ENCODE measurements at places on chromosomes 5 and 9.
A peak's percentile ranks its signal among the peaks of the same experiment; 100 is the strongest.

DNA sequence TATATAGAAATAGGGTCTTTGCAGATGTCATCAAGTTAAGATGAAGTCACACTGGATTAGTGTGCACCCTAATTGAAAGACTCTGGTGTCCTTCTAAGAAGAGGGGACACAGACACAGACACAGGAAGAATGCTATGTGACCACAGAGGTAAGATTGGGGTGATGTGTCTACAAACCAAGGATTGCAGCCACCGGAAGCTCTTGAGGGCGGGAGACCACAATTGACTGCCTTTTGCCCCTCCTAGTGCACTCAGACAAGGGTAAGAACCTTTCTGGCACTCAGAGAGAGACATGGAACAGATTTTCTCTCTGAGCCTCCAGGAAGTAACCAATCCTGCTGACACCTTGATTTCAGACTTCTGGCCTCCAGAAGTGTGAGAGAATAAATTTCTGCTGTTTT, 51.2 kb upstream of the ARAP3 start:
- no peaks in the 10 kb centered on the region for H3K36me3 ChIP-seq
- H3K27ac ChIP-seq = no peak overlapping the region
- no peak for DNase-seq
- H3K27me3 ChIP-seq = no peaks in the 10 kb centered on the region
- no peaks in the 10 kb centered on the region for H3K4me1 ChIP-seq

DNA sequence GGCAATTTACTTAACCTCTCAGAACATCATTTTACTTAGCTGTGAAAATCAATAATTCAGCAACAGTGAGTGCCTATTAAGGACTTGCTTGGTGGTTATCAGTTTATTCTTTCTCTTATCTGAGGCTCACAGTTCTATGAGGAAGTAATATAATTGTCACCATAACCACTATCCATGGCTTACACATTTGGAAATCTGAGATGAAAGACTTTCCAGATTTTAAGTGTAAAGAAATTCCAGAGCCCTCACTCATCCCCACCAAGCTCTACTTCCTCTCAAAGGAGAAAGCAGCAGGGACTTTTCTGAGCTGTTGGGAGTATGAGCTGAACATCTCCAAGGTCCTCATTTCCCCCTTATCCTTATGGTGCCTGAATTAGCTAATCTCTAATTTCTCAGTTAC, 321.5 kb downstream of the FBXL7 start:
- H3K27me3 ChIP-seq = no peaks in the 10 kb centered on the region
- no peak overlapping the region for H3K4me3 ChIP-seq
- no peaks in the 10 kb centered on the region for H3K36me3 ChIP-seq
- H3K4me1 ChIP-seq = no peaks in the 10 kb centered on the region
- no peak overlapping the region for H3K27ac ChIP-seq

DNA sequence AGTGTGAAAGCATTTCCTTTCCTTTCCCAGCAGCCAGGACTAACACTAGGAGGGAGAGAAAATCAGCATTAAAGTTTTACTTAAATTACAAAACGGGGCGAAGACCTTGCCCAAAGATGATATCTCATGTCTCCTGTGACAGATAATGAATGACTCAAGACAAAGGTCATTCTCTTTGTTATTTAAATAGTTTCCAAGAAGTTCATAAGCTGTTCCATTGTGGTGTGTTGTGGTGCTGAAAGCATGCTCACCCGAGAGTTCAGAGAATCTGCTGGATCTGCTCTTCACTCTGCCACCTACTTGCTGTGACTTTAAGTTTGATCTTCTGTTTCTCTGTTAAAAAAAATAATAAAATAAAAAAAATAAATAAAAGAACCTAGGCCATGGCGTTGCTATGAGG, 265.9 kb upstream of the NR4A3 start:
- no peak overlapping the region for H3K27ac ChIP-seq
- H3K36me3 ChIP-seq = no peaks in the 10 kb centered on the region
- H3K4me3 ChIP-seq = no peak overlapping the region
- no peaks in the 10 kb centered on the region for H3K4me1 ChIP-seq
- DNase-seq = no peak

DNA sequence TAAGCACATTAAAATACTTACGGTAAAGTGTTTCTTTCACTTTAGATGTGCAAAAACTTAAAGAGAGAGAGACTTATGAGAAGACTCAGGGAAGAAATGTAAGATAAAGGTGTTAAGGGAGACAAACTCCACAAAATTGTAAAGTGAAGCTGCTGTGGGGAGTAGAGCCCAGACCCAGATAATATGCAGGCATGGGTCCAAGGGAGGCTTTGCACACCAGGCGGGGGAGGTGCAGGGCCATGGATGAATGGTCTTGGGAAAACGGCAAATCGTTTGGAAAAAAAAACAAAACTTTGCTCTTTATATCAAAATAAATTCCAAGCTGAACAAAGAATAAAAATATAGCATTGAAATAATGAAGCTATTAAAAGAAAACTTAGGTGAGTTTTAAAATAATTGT, 9.1 kb downstream of the SYK start:
- no peak overlapping the region for H3K27ac ChIP-seq
- peaks cover 66% of the 10 kb centered on the region for H3K4me1 ChIP-seq
- H3K36me3 ChIP-seq = no peaks in the 10 kb centered on the region
- no peak overlapping the region for H3K4me3 ChIP-seq
- DNase-seq = no peak

GRCh38 chr9:109063760-109064159, 50.5 kb upstream of the CTNNAL1 start:
- H3K36me3 ChIP-seq = peaks cover 77% of the 10 kb centered on the region
- no peak overlapping the region for H3K27ac ChIP-seq
- no peaks in the 10 kb centered on the region for H3K27me3 ChIP-seq
- DNase-seq = no peak
- no peaks in the 10 kb centered on the region for H3K4me1 ChIP-seq
- no peak overlapping the region for H3K4me3 ChIP-seq

GRCh38 chr5:13278148-13278547, 666.3 kb downstream of the DNAH5 start:
- H3K4me1 ChIP-seq = no peaks in the 10 kb centered on the region
- no peak for DNase-seq
- no peak overlapping the region for H3K27ac ChIP-seq
- no peaks in the 10 kb centered on the region for H3K27me3 ChIP-seq
- H3K4me3 ChIP-seq = no peak overlapping the region

DNA sequence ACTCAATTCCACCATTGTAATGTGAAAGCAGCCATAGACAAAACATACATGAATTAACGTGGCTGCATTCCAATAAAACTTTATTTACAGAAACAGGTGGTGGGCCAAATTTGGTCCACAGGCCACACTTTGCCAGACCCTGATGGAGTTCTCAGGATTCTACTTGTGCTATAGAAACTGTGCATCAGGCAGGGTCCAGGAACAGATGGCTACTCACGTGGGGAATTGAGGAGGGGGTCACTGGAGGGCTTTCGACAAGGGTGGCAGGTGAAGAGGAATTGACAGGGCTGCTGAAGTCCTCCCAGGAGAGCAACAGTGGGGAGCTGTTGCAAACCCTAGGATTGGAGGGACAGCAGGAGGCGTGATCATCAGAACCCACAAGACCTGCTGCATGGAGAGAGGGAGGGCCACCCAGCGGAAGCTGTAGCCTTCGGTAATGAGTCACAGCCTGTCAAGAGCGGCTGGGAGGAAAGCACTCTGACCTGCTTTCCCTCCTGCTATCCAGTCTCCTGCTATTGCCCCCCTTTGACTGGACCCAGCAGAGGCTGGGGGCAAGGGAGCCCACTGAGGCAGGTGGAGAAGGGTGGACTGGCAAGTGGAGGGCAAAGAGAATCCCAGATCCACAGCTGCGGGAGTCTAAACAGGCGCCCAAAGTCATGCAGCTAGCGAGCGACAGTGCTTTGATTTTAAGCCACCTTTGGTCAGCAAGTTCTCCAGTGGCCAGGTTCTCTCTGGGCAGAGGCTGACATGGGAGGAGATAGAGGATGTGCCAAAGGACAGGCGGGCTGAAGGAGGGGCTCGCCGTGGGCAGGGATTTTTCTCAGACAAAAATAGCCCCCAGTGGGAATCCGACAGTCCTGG, 138.3 kb upstream of the SMIM23 start:
- DNase-seq = no peak
- H3K27me3 ChIP-seq = peaks cover 4% of the 10 kb centered on the region
- H3K27ac ChIP-seq = no peak overlapping the region
- H3K4me1 ChIP-seq = no peaks in the 10 kb centered on the region

DNA sequence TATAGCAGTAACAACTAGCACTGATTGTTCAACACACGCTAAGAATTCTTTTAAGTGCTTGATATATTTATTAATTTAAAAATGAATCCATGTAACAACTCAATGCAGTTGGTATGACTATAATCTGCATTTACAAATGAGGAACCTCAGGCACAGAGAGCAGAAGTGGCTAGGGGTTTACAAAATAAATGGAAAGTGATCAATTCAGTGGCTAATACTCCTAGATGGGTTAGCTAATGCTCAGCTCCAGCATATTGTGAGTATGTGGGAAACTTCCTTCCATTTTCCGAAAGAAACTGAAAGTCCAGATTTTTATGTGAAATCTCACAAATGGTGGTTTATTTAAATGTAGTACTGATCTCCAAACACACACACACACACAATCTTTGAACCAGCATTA, 128.0 kb downstream of the RFX3 start:
- H3K27me3 ChIP-seq = no peaks in the 10 kb centered on the region
- H3K4me3 ChIP-seq = no peak overlapping the region
- no peak for DNase-seq

- no peak overlapping the region for H3K4me3 ChIP-seq
- no peaks in the 10 kb centered on the region for H3K27me3 ChIP-seq
- H3K4me1 ChIP-seq = peaks cover 4% of the 10 kb centered on the region
- no peak overlapping the region for H3K27ac ChIP-seq
- no peaks in the 10 kb centered on the region for H3K36me3 ChIP-seq
These were observed 71.3 kb downstream of the LIX1 start for GRCh38 chr5:97071101-97071500.

GRCh38 chr9:131289301-131290035, at the start of gene PLPP7:
Gene PLPP7, plus strand, starts transcription at chr9:131289723. Its CDS starts 275 bp downstream, at chr9:131289998.
- no peaks in the 10 kb centered on the region for H3K27me3 ChIP-seq
- no peaks in the 10 kb centered on the region for H3K36me3 ChIP-seq
- H3K27ac ChIP-seq = no peak within 1 kb of the TSS

DNA sequence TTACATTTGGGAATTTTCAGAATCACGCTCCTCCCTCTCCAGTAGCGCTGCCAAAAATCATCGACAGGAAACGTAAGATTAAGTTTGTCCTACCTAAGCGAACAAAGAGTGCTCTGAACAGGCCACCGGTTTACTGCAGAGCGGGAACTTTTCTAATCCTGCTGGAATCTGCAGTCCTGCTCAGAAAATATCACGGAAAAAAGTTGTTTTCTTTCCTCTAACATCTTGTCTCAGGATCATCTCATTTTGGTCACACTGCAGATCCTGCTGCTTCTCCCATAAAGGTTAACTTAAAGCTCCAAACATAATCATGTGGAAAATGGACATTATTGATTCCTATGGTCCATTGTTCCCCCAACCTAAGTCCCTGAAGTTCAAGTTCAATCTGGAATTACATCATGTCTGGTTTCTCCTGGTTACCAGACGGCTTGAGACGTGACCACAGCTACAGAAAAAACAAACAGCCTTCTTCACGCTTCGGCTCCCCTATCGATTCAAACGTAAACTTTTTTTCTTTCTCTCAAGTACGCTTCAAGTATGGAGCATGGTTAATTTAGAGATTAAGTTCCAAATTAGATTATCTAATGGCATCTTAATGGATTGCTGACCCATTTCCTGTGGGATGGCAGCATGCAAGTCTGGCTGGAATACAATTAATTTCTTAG, 217.6 kb downstream of the NFIB start:
- no peak overlapping the region for H3K4me3 ChIP-seq
- H3K27ac ChIP-seq = peak overlapping the region; percentile 67
- H3K36me3 ChIP-seq = no peaks in the 10 kb centered on the region
- H3K4me1 ChIP-seq = peaks cover 5% of the 10 kb centered on the region
- DNase-seq = no peak

DNA sequence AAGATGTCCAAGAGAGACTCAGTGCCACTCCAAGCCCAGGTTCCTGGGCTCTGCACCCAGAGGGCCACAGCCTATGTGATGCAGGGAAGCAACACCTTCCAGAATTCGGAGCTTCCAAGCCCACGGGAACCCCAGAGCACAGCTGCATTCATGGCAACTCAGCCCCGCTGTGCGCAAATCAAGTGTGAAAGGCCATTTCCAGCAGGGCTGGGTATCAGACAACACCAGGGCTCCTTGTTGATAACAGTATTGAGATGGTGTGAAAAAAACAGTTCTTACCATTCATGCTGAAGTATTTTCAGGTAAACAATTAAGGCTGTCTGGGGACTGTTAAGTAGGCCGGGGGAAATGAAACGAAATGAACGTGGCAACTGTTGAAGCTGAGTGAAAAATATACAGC, 10.1 kb downstream of the ROR2 start:
- DNase-seq = no peak
- no peaks in the 10 kb centered on the region for H3K27me3 ChIP-seq
- H3K36me3 ChIP-seq = no peaks in the 10 kb centered on the region
- no peak overlapping the region for H3K27ac ChIP-seq

GRCh38 chr5:98774192-98775033, 950 bp downstream of the RGMB start:
- peak overlapping the region; percentile 94 for H3K27ac ChIP-seq
- peak overlapping the region; percentile 88 for H3K4me3 ChIP-seq
- peaks cover 15% of the 10 kb centered on the region for H3K4me1 ChIP-seq
- H3K27me3 ChIP-seq = no peaks in the 10 kb centered on the region
- H3K36me3 ChIP-seq = no peaks in the 10 kb centered on the region

- no peaks in the 10 kb centered on the region for H3K27me3 ChIP-seq
- H3K36me3 ChIP-seq = peaks cover 37% of the 10 kb centered on the region
- no peak for DNase-seq
- no peak overlapping the region for H3K27ac ChIP-seq
- H3K4me3 ChIP-seq = no peak overlapping the region
These were observed 116.5 kb downstream of the CPLANE1 start for GRCh38 chr5:37132646-37133045.

DNA sequence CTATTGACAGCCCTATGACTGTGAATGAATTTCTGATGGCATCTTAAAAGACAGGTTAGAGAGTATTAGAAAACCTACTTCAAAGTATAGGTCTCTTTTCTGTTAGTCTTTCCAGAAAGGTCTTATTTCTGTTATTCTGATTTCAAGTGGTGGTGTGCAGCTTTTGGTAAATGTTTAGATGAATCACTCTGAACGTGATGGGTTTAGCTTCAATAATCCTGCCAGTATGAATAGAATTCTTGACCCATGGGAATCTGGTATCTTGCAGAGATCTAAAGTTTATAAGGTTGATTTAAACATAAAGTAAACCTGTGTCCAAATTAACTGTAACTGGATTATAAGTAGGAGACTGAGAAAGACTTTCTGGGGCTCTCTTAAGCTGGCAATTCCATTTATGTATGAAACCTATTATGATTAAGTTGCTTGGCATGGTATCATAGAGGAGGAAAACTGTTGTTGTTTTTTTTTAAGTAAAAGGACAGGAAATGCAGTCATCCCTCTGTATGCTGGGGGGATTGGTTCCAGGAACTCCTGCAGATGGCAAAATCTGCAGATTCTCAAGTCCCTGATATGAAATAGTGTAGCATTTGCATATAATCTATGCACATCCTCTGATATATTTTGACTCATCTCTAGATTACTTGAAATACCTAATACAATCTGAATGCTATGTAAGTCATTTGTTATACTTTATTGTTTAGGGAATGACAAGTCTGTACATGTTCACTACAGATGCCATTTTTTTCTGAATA, 77.0 kb upstream of the ADAMTS19 start:
- no peak overlapping the region for H3K4me3 ChIP-seq
- H3K36me3 ChIP-seq = no peaks in the 10 kb centered on the region

- H3K27me3 ChIP-seq = no peaks in the 10 kb centered on the region
- no peak overlapping the region for H3K4me3 ChIP-seq
- DNase-seq = no peak
- peak overlapping the region; percentile 72 for H3K27ac ChIP-seq
- no peaks in the 10 kb centered on the region for H3K36me3 ChIP-seq
- H3K4me1 ChIP-seq = peaks cover 30% of the 10 kb centered on the region
These were observed 47.4 kb downstream of the SLC28A3 start for GRCh38 chr9:84293001-84293798.

- peaks cover 6% of the 10 kb centered on the region for H3K36me3 ChIP-seq
- no peak overlapping the region for H3K4me3 ChIP-seq
- H3K27me3 ChIP-seq = no peaks in the 10 kb centered on the region
- no peak overlapping the region for H3K27ac ChIP-seq
These were observed 65.9 kb downstream of the ELL2 start for GRCh38 chr5:95895771-95896170.
